ENCODE measurements at places on chromosomes 2 and 18.

- no peak for DNase-seq
Measured at GRCh38 chr18:46555724-46556123, 101.3 kb downstream of the LOXHD1 start.

GRCh38 chr2:230068651-230069055 lies at the start of gene SLC16A14:
Gene SLC16A14, minus strand, starts transcription at chr2:230068924. Its CDS starts 9,572 bp downstream, at chr2:230059352.
- no peak for DNase-seq

DNA sequence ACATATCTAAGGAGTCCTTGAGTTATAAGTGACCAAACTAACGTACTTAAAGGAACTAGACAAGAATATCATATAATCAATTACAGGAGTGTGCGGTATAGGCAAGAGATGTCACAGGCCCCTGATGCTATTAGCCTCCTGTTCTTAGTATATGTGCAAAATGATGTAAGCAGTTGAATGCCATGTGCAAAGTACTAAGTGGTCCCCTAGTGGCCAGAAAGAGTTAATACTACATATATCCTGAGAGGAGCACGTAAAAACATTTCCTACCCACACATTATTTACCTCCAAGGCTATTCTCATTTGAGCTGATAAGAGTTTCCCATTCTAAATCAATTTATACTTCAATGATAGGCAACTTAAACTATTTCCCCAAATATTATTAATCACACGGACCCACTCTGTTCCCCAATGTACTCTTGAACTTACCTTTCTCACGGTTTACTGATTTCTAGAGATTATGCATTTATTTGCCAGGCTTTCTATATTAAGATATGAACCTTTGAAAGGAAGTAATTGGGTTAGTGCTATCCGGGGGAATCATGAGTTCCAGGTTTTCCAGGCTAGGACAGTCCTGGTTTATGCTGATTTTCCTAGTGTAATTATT lies 158.0 kb upstream of the KLHL14 start:
- DNase-seq = no peak

GRCh38 chr18:44804033-44804432 lies 123.3 kb downstream of the SETBP1 start:
- no peak for DNase-seq

DNA sequence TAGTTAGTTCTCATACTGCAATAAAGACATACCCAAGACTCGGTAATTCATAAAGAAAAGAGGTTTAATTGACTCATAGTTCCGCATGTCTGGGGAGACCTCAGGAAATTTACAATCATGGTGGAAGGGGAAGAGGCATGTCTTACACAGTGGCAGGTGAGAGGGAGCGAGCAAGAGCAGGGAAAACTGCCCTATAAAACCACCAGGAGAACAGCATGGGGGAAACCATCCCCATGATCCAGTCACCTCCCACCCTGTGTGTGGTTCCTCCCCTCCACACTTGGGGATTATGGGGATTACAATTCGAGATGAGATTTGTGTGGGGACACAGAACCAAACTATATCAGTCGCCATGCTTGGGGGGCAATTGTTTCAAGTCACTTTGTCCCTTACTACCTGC lies 1.1 kb upstream of the SSB start:
- no peak for DNase-seq

- DNase-seq = no peak
Measured at GRCh38 chr2:16813593-16813992, 148.0 kb upstream of the CYRIA start.

DNA sequence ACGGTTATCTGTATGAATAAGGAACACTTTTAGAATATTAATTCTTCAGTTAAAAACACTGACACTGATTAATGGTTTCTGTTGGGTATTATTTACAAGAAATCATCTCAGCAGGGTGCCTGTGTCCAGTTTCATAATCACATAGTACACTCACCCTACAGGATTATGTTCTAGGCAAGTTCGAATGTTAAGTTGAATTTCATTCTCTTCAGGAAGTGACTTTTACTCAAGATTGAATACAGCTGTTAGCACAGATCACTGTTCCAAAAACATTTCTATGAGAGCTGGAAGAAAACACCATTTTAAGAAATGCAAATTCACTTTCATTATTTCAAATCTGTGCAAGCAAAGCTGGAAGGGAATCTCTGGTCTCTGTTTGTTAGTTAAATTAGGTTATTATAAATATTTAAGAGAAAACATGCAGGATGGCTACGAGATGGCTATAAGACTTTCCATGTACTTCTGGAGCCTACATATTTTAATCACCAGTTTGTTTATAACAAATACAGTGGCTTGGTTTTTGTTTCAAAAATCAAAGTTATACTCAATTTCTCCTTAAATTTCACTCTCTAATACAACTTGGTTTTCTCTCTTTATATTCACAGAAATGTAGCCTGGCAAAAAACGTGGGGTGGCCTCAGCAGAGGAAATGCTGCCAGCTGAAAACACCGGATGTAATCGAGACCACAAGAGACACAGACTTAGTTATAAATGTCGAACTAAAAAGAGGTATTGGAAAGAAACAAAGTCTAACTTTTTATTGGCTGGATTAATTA lies 65.8 kb downstream of the RBMS1 start:
- peak; percentile 54 for DNase-seq

Data from T-helper 1 cell (primary cell).